Right forelimb (tissue), 1 donor: ENCODE measurements at places on chromosomes 7 and 10.

DNA sequence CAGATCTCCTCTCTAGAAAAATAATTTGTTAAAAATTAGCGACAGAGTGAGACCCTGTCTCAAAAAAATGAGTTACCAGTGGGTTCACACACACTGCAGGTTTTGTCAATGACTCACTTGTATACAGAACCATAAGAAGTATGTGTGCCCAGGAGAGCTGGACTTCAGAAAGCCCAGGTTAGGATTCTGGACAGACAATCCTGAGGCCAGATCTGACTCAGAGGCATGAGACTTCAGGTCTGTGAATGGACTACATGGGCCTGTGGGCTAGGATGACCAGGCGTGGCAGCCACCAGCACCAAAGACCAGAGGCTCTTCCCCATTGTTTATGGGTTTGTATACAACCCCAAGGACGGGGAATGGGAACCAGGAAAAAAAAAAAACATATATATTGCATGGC, 9.3 kb upstream of the ZNF438 start:
- DNase-seq = no peak

GRCh38 chr10:125060826-125061556, 99.4 kb downstream of the CTBP2 start:
- peak; percentile 84 for DNase-seq

GRCh38 chr10:3666525-3667302, 118.3 kb downstream of the KLF6 start:
- no peak for DNase-seq

DNA sequence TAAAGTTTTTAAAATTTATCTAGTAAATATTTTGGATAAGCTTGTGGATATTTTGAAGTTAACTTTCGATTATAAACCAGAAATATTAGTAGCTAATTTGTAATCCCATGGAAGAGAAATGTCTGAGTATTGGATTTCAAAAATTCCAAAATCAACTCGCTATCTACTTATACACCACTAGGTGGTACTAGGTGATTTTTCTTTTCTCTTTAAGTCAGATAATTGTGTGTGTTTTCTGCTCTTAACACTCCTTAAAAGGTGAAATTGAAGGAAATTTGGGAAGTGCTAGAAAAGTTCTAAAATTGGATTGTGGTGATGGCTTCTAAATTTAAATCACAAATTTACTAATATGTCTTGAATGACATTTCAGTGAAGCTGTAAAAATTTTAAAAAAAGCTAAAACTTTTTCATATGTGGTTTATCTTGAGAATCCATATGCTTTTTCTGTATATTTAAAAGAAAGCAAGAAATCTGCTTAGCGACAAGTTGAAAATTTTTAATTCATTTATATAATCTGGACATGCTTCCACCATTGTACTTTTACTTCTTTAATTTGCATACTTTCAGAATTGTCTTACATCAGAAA, 90.2 kb downstream of the IPMK start:
- DNase-seq = no peak

DNA sequence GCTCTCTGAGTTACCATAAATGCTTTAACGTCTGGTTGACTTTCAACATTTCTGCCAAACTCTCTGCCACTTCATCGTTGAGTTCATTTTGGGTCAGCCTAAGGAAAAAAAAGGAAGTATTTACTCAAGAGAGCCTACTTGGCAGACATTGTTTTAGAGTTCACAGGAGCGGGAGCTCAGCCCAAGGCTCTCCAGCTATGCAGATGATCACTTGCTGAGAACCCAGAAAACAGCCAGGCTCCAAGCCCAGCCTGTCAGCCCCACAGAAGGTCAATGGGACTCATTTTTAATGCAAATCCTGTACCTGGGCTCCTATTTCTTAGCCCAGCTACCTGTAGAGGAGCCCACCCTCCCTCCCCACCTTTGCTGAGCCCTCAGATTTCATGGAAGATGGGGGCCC, 45.5 kb downstream of the NOD1 start:
- peak; percentile 63 for DNase-seq

GRCh38 chr10:97450828-97451227, 4.9 kb downstream of the ZDHHC16 start:
- no peak for DNase-seq

DNA sequence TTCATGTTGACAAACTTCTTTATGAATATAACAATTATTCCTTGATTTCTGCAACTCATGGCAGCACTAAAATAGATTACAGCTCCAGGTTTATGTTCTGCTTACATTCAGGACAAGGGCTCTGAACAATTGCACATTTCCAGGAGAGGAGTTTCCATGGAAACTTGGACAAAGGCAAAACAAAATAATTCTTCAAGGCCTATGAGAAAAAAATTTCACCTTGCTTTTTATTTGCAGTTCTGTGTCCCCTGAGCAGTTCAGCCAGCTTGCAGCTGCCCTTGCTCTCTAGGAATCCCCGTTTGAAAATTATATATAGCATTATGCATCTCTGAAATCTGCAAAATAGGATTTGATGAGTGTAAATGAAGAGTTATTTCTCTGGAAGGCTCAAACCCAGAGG, 71.7 kb downstream of the ARL4A start:
- DNase-seq = no peak

GRCh38 chr10:80266513-80266863, 23.0 kb downstream of the MAT1A start:
- no peak for DNase-seq

GRCh38 chr7:42574685-42575084, 337.2 kb downstream of the C7orf25 start:
- DNase-seq = no peak

DNA sequence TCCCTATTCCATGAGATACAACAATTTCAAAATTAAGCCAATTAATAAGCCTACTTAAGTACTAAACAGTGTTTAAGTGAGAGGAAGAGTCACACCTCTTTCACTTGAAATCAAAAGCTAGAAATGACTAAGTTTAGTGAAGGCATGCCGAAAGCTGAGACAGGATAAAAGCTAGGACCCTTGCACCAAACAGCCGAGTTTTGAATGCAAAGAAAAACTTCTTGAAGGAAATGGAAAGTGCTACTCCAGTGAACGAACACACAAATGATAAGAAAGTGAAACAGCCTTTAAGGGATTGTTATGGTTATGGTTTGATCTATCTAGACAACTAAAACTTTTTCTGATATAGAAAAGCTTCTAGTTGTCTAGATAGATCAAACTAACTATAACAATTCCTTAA, 135.4 kb upstream of the KMT2E start:
- DNase-seq = no peak

DNA sequence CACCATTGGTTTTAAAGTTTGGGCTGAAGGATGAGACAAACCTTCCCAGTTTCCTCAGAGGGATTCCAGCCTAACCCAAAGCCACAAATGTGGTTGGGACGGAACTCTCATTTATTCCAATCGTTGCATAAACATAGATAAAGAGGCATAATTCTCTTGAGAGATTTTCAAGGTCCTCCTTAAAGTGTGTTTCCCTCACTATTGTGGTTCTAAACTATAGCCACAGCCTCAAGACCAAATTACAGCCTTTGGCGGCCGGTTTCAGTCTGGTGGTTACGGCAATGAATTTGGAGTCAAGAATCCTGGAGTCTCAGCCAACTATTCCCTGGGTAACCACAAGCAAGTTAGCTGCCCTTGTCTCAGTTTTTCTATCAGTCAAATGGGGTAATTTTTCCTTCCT, 42.6 kb downstream of the SEM1 start:
- DNase-seq = no peak

- peak; percentile 93 for DNase-seq
These were observed 38.5 kb upstream of the MKRN1 start for GRCh38 chr7:140517546-140518369.

- no peak for DNase-seq
These were observed 720 bp downstream of the SNCG start for GRCh38 chr10:86958901-86959736.

DNA sequence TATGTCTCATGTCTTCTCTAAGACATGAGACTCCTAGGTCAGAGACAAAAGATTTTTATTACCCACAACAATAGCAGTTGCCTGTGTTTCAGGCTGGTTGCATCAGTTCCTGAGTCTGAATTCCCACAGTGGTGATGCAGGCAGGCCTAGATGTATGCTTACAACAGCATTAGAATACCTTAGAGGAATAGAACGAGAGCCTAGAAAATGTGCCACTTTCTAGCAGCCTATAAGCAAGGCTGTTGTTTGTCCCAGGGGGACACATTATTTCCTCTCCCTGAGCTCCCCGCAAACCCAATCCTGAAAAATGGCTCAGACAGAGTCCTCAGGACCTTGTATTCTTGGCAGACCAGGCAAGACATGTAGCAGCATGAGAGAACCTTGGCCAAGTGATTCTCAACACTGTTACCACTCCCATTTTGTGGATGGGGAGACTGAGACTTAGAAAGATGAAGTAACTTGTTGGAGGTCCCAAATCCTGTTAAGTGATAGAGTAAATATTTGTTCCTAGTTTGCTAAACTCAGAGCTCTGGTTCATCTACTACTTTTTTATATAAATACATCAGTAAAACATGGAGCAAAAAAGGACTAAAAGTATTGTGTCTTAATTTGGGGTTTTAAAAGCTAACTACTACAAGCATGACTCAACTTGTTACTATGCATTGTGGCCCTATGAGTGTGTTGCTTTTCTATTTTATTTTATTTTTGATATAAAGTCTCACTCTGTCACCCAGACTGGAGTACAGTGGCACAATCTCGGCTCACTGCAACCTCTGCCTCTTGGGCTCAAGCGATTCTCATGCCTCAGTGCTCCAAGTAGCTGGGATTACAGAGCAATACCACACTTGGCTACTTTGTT, 14.2 kb downstream of the VTI1A start:
- DNase-seq = no peak

GRCh38 chr10:99524050-99524666, 8.6 kb upstream of the NKX2-3 start:
- no peak for DNase-seq

DNA sequence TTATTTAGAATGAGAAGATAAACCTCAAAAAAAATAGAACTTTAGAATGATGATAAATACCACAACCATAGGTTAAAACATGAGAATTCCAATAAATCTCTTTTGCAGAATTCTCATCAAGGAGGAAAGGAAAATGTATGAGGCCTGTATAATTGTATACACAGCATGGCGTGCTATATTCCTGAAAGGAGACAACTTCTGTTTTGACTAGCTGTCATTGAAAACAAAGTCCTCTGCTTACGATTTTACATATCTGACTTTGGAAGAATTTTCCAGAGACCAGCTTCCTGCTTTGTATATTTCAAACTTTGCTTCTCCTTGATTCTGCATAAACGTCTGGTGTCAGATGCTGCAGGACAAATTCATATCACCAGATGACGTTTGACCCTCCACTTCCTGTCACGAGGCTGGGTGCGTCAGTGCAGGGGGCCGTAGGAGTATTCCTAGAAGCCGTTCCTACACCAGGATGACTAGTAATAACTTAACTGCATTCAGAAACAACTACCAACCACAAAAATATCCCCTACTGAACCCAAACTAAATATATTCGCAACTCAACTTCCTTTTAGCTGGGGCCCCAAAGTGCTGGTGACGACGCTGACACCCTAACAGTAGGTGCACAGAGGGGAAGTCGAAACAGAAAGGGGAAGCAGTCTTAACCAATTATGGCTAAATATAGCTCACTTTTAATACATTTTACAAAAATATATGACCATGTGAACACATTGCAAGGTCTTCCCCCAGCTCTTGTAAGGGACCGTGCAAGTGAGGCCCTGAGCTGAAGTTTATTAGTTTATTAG, 178.6 kb upstream of the INHBA start:
- DNase-seq = no peak

GRCh38 chr7:14850039-14850438, 52.5 kb downstream of the DGKB start:
- DNase-seq = no peak

DNA sequence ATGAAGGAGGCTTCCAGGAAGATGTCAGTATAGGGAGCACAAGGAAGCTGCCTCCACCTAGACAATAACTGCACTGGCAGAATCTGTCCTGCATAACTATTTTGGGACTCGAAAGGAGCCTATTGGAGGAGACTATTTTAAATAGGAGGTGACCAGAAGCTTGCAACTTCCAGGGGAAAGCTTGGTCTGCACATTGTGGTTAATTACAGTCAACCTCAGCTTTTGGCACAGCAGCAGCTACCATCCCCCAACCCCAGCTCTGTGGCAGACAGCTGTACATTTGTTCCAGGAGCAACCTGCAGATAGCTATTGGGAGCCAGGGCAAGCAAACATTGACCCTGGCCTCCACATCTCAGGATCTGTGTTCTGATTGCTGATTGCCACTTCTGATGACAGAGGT, 46.3 kb upstream of the NANOS1 start:
- DNase-seq = no peak

GRCh38 chr7:143384661-143385631, 3.8 kb downstream of the ZYX start:
- DNase-seq = no peak

- no peak for DNase-seq
These were observed 112.5 kb downstream of the MAD1L1 start for GRCh38 chr7:2120251-2120660.

- DNase-seq = no peak
These were observed 33.1 kb downstream of the HBP1 start for GRCh38 chr7:107201795-107202450.

- DNase-seq = no peak
These were observed 235.7 kb upstream of the TCERG1L start for GRCh38 chr10:131547129-131547799.

- no peak for DNase-seq
These were observed 145.2 kb downstream of the LYZL1 start for GRCh38 chr10:29434111-29434510.

DNA sequence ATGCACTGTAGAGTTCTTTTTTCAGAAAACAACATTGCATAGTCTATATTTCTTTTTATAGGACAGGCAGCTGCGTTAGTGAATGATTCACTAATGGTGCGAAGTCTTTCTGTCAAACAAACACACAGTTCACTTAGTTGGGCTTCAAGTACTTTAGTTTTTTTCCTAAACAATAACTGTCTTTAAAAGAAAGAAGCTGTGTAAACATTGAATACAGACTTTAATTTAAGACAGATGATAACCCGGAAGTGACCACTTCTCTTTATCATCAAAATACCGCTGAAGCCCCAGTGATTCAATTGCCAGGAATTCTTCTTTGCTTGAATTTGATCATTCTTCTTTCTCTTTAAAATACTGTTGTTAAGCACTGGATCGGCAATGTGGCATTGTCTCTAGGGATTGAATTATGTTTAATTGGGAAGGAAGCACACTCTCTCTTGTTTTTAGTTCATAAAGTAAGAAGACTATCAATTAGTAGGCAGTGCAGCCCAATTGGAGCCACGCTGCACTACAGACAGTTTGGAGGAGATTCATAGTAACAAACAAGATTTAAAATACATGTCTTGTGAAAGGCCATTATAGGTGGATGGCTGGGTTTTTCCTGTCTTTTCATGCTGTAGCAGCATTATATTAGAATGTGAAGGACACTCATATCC, 30.4 kb downstream of the CNTNAP2 start:
- no peak for DNase-seq

DNA sequence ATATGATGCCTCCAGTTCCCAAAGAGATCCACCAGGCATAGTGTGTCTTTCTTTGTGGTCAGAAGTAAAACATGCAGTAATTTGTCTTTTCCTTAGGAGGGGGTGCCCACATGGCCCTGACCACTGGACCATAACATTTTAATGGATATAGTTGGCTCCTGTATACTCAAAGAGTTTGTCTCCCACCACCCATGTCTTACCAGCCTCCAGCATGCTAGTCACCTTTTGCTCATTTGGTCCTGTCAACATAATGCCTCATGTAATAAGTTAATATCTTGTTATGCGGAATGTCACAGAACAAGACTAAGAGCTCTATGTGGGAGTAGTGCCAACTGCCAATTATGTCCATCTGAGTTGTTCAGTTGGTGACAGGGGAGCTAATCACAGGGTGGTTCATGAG, 83.4 kb upstream of the IFRD1 start:
- DNase-seq = no peak
